ENCODE measurements at places on chromosomes 3 and 15.

GRCh38 chr3:195893516-195893915 lies 14.8 kb downstream of the TNK2 start:
- no peak for DNase-seq

DNA sequence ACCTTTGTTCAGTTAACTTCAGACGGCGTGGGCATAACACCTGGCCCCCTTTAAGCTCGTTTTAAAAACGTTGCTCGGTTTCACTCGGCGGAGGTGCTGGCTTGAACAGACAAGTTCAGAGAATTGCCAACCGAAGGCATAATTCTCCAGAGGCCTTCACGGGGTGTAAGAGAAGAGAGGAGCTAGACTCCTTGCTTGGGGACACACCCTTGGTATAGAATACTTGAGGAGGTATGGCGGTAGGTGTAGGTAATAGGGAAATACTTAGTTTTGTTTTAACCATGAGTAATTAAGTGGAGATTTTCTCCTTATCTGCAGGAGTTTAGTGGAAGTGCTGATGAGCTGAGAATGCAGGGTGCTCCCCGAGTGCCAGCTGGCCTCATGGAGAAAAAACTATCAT lies 921 bp downstream of the FBXL2 start:
- DNase-seq = no peak

DNA sequence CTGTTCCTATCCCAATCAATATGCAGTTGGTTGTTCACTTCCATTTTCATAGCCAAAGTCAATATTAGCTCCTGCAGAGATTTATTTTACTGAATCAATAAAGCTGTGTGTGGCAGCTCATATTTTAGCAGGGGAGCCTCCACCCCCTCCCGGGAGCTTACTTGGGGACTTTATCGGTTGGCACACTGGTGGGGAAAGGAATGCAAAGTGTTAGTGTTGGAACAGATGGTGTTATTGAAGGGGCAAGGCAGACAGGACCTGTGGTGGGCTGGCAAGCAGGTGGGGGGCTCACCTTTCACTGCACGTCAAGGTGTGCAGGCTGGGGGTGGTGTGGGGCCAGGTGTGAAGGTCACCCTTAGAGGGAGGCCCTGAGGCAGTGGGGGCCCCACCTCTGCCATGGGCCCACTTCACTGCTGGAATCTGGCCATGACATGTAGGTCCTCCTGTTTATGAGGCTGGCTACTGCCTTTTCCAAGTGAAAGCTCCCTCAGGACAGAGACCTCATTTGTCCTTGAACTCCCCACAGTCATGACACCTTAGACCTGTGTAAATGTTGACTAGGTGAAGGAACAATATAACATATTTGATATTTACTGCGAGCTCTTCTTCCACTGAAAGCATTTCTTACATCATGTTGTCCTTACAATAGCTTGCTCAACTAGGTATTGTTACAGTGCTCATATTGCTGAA lies 44.0 kb upstream of the SEC22A start:
- DNase-seq = no peak

DNA sequence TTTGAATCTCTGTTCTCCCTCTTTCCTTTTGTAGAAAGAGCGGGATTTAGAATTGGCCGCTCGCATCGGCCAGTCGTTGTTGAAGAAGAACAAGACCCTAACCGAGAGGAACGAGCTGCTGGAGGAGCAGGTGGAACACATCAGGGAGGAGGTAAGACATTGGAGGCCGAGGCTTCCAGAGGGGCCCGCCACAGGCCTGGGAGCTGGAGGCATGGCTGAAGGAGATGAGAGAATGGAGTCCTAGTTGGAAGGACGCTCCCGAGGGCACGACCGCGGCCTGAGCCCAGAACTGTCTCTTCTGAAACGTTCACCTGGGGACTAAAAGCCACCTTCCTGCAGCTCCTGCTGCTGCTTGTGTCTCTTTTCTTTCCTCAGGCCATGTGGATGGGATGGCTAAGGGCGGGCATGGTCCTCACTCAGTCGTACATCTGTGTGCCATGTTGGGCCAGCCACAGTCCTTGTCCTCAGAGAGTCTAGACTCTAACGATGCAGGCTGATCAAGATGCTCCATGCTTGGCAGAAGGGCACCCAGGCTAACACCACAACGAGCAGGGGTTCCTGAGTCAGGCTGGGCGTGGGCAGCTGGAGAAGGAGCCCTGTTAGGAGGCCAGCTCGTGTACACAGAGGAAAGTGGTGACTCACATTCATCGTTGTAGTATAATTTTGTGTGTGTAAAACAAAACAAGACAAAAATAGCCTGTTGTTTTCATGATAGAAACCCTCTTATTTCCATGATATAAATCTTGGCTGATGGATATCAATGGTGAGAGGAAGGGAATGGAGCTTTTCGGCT lies 81.1 kb downstream of the CCK start:
- DNase-seq = peak; percentile 25

- DNase-seq = no peak
Measured at GRCh38 chr3:182962166-182962565, 18.2 kb downstream of the DCUN1D1 start.

GRCh38 chr3:23232854-23233253 lies 29.7 kb downstream of the UBE2E2 start:
- no peak for DNase-seq

- no peak for DNase-seq
Measured at GRCh38 chr3:191649626-191650025, 188.7 kb downstream of the PYDC2 start.

GRCh38 chr3:74501007-74501406 lies 113.5 kb downstream of the CNTN3 start:
- no peak for DNase-seq

DNA sequence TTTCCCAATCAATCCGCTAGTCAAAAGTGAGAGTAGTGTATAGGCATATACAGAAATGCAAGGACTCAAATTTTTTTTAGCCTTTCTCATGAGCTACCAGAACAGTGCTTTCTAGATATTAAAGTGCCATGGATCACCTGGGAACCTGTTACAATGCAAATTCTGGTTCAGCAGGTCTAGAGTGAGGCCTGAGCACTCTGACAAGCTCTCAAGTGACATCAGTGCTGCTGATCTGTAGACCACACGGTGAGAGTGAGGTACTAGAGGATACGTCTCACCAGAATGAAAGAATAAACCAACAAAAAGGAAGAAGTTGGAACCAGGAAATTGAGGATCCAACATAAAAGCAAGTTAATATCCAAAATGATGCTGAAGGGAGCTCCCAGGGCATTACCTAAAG lies 16.0 kb upstream of the PLA2G4D start:
- DNase-seq = no peak

GRCh38 chr3:124574012-124574411 lies 156.2 kb upstream of the UMPS start:
- no peak for DNase-seq

- no peak for DNase-seq
Measured at GRCh38 chr3:16529264-16529663, 15.8 kb upstream of the RFTN1 start.

- DNase-seq = no peak
Measured at GRCh38 chr3:14425581-14426304, 23.3 kb downstream of the SLC6A6 start.

- no peak for DNase-seq
Measured at GRCh38 chr15:40327457-40327856, 4.0 kb downstream of the INAFM2 start.

DNA sequence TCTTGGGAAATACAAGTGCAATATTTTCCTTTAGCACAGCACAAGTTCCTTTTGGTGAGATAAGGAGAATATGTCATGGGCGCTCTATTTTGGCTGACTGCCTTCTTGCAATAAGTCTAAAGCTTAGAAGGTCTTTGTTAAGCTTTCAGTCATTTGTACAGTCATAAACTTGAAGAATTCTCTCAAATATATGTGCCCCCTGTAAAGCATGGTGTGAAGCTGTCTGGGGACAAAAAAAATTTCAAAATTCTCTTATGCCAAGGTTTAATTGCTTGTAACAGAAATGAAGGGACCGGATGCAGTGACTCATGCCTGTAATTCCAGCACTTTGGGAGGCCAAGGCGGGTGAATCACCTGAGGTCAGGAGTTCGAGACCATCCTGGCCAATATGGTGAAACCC lies 21.7 kb upstream of the ARID3B start:
- peak; percentile 7 for DNase-seq

GRCh38 chr15:68166847-68167246 lies 38.3 kb downstream of the CALML4 start:
- no peak for DNase-seq

- DNase-seq = peak; percentile 93
Measured at GRCh38 chr3:156388497-156389448, 166.1 kb downstream of the SSR3 start.

DNA sequence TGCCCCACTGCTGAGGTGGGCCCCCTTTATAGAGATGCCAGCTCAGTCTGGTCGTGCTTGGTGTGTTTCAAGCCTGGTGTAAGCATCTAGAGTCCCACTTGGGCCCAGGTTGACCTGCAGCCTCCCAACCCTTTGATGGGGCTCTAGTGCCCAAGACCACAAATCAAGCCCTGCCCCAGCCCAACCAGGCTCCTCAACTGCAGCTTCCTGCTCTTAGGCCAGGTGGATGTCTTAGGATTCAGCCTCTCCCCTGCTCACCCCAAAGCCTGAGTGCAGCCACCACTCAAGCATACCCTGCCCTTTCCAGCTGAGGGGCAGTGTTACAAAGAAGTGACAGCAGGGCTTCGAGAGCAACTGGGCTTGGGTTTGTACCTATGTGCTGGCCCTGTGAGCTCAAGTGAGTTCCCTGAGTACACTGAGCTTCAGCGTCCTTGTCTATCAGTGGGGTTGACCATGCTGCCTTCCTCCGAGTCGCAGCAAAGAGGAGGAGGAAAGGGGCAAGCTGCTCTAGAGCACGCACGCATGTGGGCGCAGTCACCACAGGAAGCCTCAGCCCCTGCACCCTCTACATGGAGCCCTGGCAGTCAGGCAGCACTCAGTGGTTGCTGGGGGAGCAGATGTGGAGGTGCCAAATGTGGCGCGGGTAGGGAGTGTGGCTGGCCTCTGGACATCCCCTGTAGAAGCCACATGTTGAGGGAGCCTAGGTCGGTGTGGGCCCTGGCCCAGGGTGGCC lies 120.7 kb downstream of the EEFSEC start:
- DNase-seq = no peak

DNA sequence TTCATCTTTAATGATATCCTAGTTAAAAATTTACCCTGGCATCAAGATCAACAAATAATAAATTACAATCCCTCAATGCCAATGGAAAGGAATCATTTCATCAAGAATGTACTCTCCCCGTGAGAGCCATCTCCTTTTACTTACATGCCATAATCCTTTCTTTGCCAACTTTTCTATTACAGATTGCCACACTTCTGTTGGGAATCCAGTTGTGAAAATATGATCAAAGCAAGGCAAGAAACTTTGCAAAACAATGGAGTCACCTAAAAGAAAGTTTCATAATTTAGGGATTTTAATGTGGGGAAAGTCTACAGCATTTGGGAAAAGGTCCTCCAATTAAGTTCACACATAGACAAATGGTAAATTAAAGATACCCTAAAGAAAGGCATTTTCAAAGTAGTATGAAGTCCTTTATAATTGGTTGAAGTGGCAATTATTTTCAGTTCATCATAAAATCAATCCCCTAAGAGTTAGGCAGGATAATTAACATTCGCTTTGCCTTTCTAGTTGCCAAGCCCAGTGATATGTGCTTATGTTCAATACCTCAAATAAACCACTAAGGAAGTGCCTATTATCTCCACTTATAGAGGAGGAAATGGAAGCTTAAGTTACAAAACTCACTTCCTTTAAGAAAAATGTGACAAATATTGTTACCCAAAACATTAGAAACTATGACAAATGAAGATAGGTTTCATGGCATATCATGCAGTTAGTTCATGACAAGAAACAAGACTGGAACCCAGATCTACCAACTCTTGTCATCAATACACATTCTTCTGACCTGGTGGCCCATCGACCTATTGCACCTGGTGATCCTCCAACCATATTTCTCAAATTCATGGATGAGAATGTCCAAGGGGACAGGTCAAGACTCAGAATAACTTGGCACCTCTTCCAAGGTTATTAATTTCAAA lies 49.1 kb downstream of the TRANK1 start:
- DNase-seq = no peak

DNA sequence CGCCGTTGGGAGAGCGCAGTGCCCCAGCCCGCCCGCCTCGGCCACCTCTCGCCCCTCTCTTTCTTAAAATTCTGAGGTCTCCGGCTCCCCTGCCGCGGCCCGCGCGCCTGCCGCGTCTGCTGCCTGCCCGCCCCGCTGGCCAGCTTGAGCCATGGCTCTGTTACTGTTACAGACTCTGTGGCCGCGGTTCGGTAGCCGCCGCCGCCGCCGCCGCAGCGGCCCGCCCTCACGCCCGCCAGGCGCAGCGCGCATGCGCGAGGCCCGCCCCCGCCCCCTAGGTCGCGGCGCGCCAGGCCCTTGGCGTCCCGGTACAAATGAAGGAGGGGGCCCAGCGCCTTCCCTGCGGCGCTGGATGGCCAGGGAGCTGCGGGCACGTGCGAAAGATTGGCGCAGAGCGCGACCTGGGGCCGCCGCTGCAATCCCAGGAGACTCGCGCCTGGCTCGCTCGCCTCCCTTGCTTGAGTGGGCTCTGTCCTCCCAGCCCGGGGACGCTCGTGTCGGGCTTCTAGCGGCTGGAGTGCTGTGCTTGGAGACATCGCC lies at the start of gene ONECUT1:
Gene ONECUT1, minus strand, starts transcription at position 168 of the 540 bp plus-strand sequence. CDS start 452 bp downstream, outside the sequence.
- no peak for DNase-seq

GRCh38 chr3:62193586-62194345 lies 179.6 kb downstream of the FEZF2 start:
- DNase-seq = no peak

DNA sequence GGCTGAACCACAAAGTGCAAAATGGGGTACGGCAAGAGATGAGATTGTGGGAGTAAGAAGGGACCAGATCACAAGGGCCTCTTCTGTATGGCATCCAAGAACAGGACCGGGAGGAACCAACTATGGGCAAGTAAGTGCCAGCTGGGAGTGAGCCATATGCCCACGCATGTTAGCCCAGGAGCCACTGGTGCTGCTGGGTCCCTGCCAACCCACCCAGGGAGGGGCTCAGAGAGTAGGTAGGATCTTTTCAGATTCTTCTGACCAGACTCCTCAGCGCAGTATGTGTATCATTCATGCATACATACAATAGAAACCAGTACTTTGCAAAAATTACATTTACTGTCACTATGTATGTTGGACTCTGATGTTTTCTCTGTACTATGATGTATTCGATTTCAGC lies 54.0 kb downstream of the RAB11A start:
- no peak for DNase-seq

DNA sequence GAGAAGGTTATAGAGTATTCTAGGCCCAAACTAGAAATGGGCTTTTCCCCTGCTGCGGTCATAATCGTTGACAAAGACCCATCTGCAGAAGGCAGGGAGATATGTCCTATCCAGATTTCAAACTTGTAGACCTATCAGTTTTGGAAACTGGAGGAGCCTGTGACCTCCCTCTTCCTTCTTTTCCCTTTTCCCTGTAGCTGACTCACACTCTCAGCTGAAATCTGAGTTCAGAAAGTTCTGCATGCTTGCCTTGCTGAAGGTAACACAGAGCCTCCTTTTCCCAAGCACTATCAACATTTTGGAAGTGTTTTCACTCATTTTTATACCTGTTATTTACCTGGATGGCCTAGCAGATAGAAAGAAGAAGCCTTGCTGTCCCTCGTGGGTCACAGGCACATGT lies 59.1 kb upstream of the PSMD6 start:
- DNase-seq = no peak

GRCh38 chr3:104715972-104716371 lies 650.7 kb upstream of the ALCAM start:
- no peak for DNase-seq
